ENCODE measurements at places on chromosomes 3 and 15. TPM values are rescaled to one million over a fixed set of nuclear protein-coding genes. Genes with fewer than 3 reads are reported as not detected.

CYP8B1 gene
- 0.08 TPM for total RNA-seq

PYGO1 gene
- 2.4 TPM for total RNA-seq

CD200 gene
- total RNA-seq = not detected

DPPA2 gene
- not detected for total RNA-seq

CPLX3 gene
- not detected for total RNA-seq

VPS8 gene
- total RNA-seq = 72.3 TPM

ZNF660 gene
- total RNA-seq = not detected

CD200R1 gene
- total RNA-seq = 0.05 TPM

ONECUT1 gene
- 0.18 TPM for total RNA-seq

C3orf22 gene
- not detected for total RNA-seq

SCN11A gene
- total RNA-seq = not detected

DZIP1L gene
- 11.1 TPM for total RNA-seq

DNA sequence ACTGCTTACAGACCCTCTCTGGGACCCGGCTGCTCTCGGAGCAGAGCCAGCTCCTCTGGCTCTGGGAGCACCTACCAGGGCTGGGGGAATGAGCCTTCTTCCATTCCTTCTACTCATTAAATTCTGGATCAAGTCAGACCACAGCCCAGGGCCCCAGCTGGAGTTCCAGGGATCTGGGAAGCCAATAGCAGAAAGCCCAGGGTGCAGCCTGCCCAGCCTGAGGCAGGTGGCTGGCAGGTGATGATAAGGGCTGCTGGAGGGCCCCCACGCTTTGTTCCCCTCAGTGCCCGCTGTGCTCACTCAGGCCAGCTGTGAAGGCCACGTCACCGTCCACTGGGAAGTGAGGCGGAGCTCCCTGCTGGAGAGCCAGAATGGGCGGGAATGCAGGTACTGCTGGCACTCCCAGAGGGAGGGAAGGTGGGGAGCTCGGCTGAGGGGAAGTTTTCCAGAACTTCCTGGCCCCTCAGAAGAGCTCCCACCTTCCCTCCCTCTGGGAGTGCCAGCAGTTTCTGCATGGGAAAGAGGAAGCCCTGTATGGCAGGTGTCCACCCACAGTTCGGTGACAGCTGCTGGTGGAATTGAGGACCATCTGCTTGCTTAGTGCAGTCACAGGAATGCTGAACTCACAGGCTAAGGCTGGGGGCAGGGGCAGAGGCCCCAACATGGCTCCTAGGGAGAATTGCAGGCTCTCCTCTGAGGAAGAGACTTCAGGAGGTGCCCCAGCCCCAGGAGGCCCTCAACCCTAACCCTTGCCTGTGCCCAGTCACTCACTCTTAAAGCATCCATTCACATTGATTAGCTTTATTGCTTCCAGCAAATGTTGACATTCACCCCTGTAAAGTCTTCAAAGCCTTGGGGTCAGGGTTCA is 12.6 kb upstream of the RTP3 start:
- H3K27me3 ChIP-seq = no peaks in the 10 kb centered on the region
- H3K4me1 ChIP-seq = no peaks in the 10 kb centered on the region
- DNase-seq = no peak
- no peak overlapping the region for H3K4me3 ChIP-seq
- H3K27ac ChIP-seq = no peak overlapping the region
- H3K36me3 ChIP-seq = no peaks in the 10 kb centered on the region

- DNase-seq = no peak
- peaks cover 60% of the 10 kb centered on the region for H3K4me1 ChIP-seq
- H3K4me3 ChIP-seq = no peak overlapping the region
- peaks cover 83% of the 10 kb centered on the region for H3K36me3 ChIP-seq
- H3K27ac ChIP-seq = peak overlapping the region; percentile 54
Measured at GRCh38 chr15:60353245-60353920, 44.4 kb downstream of the ANXA2 start.

- no peaks in the 10 kb centered on the region for H3K36me3 ChIP-seq
- peaks cover 14% of the 10 kb centered on the region for H3K4me1 ChIP-seq
- DNase-seq = no peak
Measured at GRCh38 chr3:23611737-23612295, 193.9 kb upstream of the UBE2E1 start.

- no peaks in the 10 kb centered on the region for H3K4me1 ChIP-seq
- H3K27me3 ChIP-seq = no peaks in the 10 kb centered on the region
- H3K4me3 ChIP-seq = no peak overlapping the region
- no peak for DNase-seq
- no peak overlapping the region for H3K27ac ChIP-seq
Measured at GRCh38 chr3:127685708-127686511, 13.2 kb downstream of the ABTB1 start.

GRCh38 chr3:170397685-170398084 is 21.0 kb upstream of the CLDN11 start:
- H3K4me3 ChIP-seq = no peak overlapping the region
- no peak overlapping the region for H3K27ac ChIP-seq
- no peak for DNase-seq
- peaks cover 12% of the 10 kb centered on the region for H3K36me3 ChIP-seq
- no peaks in the 10 kb centered on the region for H3K27me3 ChIP-seq
- no peaks in the 10 kb centered on the region for H3K4me1 ChIP-seq

GRCh38 chr3:52503788-52504424 is 8.8 kb downstream of the STAB1 start:
- H3K36me3 ChIP-seq = no peaks in the 10 kb centered on the region
- no peak for DNase-seq
- H3K27ac ChIP-seq = no peak overlapping the region
- H3K4me3 ChIP-seq = no peak overlapping the region
- H3K4me1 ChIP-seq = no peaks in the 10 kb centered on the region

DNA sequence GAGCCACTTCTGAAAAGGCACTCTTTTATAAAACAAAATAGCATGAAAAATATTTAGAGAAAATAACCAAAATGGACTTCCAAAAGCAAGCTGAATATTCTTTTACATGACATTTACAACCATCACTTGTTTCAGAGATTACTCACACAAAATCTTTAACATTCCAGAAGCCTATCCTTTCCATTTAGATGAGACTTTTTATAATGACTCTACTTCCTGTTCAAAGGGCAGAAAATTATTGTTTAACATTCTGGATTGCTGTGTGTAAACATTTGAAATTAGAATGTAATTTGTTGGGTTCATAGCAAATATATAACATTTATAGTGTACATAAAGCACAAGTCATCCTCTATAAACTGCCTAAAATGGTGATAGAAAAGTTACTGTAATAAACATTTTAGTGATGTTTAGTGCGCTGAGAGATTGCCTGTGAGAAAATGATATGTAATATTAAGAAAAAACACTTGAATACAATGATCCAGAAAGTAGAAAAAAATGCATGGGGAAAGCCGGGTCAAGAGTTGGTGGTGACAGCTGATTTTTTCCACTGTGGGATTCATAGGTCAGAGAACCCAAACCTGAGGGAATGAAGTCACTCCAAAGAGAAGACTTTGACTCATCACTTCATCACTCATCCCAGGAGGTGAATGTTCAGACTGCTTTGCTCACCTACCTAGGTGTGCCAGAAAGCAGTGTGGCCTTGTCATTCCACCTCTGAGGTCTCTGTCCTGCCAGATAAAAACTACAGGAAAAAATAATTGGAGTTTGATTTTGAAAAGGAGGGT is 305.8 kb downstream of the ARPP21 start:
- no peak overlapping the region for H3K4me3 ChIP-seq
- DNase-seq = no peak
- H3K27ac ChIP-seq = no peak overlapping the region
- H3K4me1 ChIP-seq = no peaks in the 10 kb centered on the region
- no peaks in the 10 kb centered on the region for H3K36me3 ChIP-seq
- H3K27me3 ChIP-seq = no peaks in the 10 kb centered on the region

- H3K4me1 ChIP-seq = no peaks in the 10 kb centered on the region
- no peak overlapping the region for H3K4me3 ChIP-seq
- H3K27ac ChIP-seq = no peak overlapping the region
- no peak for DNase-seq
Measured at GRCh38 chr3:119343719-119344118, 49.5 kb downstream of the ARHGAP31 start.

GRCh38 chr15:46344915-46345314 is 710.1 kb downstream of the SQOR start:
- H3K27ac ChIP-seq = no peak overlapping the region
- H3K4me1 ChIP-seq = no peaks in the 10 kb centered on the region
- no peak for DNase-seq
- no peak overlapping the region for H3K4me3 ChIP-seq

- H3K4me1 ChIP-seq = no peaks in the 10 kb centered on the region
- H3K4me3 ChIP-seq = no peak overlapping the region
- H3K27ac ChIP-seq = no peak overlapping the region
- H3K27me3 ChIP-seq = no peaks in the 10 kb centered on the region
Measured at GRCh38 chr3:170717410-170718402, 131.8 kb upstream of the SLC7A14 start.

- H3K4me1 ChIP-seq = no peaks in the 10 kb centered on the region
- H3K27ac ChIP-seq = no peak overlapping the region
- H3K36me3 ChIP-seq = no peaks in the 10 kb centered on the region
- no peaks in the 10 kb centered on the region for H3K27me3 ChIP-seq
- no peak overlapping the region for H3K4me3 ChIP-seq
- DNase-seq = no peak
Measured at GRCh38 chr3:46999516-47000197, 20.2 kb downstream of the NBEAL2 start.

GRCh38 chr3:53005338-53005737 is 40.5 kb downstream of the SFMBT1 start:
- no peak for DNase-seq
- no peaks in the 10 kb centered on the region for H3K36me3 ChIP-seq
- no peaks in the 10 kb centered on the region for H3K27me3 ChIP-seq
- H3K27ac ChIP-seq = no peak overlapping the region

GRCh38 chr15:65192016-65192415 is 6.9 kb upstream of the CLPX start:
- no peaks in the 10 kb centered on the region for H3K27me3 ChIP-seq
- H3K27ac ChIP-seq = no peak overlapping the region
- H3K4me1 ChIP-seq = no peaks in the 10 kb centered on the region
- H3K36me3 ChIP-seq = no peaks in the 10 kb centered on the region

DNA sequence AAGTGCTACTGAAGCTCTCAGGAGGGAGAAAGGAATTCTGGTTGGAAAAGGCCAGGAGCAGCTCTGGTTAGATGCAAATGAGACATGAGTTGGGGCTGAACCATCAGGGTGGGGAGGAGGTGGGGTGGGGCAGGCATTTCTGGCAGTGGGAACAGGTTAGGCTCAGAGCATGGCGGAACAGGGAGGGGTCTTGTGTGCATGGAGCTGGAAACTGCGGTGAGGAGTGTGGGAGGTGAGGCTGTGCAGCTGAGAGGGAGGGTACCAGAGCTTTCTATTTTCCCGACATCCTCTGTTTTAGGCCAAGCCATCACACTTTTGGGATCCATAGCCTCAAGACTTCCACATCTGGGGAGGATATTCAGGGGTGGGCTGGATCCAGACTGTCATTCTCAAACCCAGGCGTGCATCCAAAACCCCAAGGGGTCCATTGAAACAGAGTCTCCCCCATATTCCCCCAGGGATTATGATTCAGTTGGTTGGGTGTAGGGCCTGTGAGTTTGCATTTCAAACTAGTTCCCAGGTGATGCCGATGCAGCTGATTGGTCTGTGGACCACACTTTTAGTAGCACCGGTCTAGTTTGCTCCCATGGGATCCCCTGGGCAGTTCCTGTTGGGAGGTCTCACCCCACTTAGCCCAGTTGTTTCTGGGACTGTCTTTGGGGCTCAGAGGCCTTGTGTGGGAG is 100.9 kb upstream of the TLE3 start:
- DNase-seq = no peak
- no peaks in the 10 kb centered on the region for H3K36me3 ChIP-seq
- H3K4me1 ChIP-seq = peaks cover 28% of the 10 kb centered on the region
- H3K27me3 ChIP-seq = no peaks in the 10 kb centered on the region
- no peak overlapping the region for H3K4me3 ChIP-seq
- H3K27ac ChIP-seq = no peak overlapping the region

DNA sequence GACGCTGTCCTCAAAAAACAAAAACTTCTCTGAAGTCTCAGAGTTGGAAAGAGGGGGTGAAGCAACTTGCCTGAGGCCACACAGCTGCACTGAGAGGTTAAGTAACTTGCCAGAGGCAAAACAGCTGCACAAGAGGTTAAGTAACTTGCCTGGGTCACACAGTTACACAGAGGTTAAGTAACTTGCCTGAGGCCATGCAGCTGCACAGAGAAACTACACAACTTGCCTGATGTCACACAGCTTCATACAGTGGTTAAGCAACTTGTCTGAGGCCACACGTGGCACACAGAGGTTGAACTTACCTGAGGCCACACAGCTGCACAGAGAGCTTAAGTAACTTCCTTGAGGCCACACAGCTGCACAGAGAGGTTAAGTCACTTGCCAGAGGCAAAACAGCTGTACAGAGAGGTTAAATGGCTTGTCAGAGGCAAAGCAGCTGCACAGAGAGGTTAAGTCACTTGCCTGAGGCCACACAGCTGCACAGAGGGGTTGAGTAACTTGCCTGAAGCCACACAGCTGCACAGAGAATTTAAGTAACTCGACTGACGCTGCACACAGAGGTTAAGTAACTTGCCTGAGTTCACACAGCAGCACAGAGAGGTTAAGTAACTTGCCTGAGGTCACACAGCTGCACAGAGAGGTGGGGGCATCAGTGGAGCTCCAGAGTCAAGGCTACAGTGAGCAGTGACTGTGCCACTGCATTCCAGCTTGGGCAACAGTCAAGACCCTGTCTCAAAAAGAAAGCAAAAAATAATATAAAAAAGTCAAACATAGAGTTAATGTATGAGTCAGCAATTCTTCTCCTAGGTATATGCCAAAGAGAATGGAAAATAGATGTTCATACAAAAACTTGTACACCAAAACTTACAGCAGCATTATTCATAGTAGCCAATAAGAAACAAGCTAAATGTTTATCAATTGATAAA is 12.0 kb upstream of the ACAD9 start:
- peaks cover 9% of the 10 kb centered on the region for H3K4me1 ChIP-seq
- no peaks in the 10 kb centered on the region for H3K36me3 ChIP-seq
- no peak overlapping the region for H3K27ac ChIP-seq

DNA sequence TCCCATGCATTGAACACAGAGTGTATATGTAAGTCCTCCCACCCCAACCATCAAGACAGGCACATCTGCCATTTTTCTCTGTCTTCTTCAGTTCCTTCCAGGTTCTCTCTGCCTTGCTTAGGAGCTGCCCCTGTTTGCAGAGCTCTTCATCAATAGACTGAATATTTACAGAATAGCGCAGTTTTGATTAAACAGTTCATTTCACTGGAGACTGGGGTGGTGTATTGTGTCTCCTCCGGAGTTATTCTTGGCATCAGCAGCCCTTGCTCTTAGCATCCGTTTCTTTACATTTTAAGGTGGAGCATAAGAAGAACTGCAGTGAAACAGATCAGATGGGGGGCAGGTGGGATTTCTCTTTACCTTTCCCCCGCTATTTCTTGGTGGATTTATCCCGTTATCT is 87.7 kb downstream of the LIPC start:
- H3K4me3 ChIP-seq = no peak overlapping the region
- peaks cover 4% of the 10 kb centered on the region for H3K4me1 ChIP-seq
- no peaks in the 10 kb centered on the region for H3K36me3 ChIP-seq
- DNase-seq = no peak
- H3K27me3 ChIP-seq = no peaks in the 10 kb centered on the region

DNA sequence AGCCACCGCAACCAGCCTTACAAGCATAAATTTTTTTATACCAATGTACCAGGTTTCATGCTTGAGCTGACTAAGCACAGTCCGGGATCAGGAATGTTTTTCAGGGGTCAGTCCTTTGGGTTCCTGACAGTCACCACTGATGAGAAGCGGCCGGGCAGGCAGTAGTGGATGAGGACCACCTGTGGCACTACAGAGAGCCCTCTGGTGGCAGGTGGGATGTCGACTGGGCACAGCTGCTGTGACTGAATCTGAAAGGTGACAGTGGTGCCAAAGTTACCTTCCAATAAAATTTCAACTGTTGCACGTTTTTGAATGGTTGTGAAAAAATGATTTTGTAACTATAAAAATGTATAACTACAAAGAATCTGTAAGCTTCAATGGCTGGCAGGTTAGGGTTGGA is 34.0 kb downstream of the TPRA1 start:
- no peaks in the 10 kb centered on the region for H3K4me1 ChIP-seq
- no peaks in the 10 kb centered on the region for H3K36me3 ChIP-seq
- H3K4me3 ChIP-seq = no peak overlapping the region
- no peaks in the 10 kb centered on the region for H3K27me3 ChIP-seq
- no peak overlapping the region for H3K27ac ChIP-seq
- no peak for DNase-seq

All from Panc1 (cell line).